ENCODE measurements at places on chromosomes 1 and 21.

GRCh38 chr1:177505905-177506590 lies 335.3 kb downstream of the BRINP2 start:
- no peaks in the 10 kb centered on the region for H3K4me1 ChIP-seq
- H3K27me3 ChIP-seq = no peaks in the 10 kb centered on the region
- no peak overlapping the region for H3K27ac ChIP-seq
- no peaks in the 10 kb centered on the region for H3K36me3 ChIP-seq
- DNase-seq = no peak

- peak within 1 kb of the TSS; percentile 27 for H3K4me3 ChIP-seq
- H3K27me3 ChIP-seq = no peaks in the 10 kb centered on the region
- H3K36me3 ChIP-seq = peaks cover 6% of the 10 kb centered on the region
- peak within 1 kb of the TSS; percentile 24 for H3K27ac ChIP-seq
Measured at GRCh38 chr1:89198491-89199072, at the start of gene GBP4. Gene GBP4 (minus strand): TSS chr1:89198942. CDS start chr1:89198834, 108 bp downstream.

GRCh38 chr1:200671235-200671786 lies 1.6 kb upstream of the DDX59 start:
- H3K36me3 ChIP-seq = no peaks in the 10 kb centered on the region
- H3K4me3 ChIP-seq = no peak overlapping the region
- H3K27me3 ChIP-seq = no peaks in the 10 kb centered on the region
- no peak for DNase-seq
- peaks cover 7% of the 10 kb centered on the region for H3K4me1 ChIP-seq
- no peak overlapping the region for H3K27ac ChIP-seq

DNA sequence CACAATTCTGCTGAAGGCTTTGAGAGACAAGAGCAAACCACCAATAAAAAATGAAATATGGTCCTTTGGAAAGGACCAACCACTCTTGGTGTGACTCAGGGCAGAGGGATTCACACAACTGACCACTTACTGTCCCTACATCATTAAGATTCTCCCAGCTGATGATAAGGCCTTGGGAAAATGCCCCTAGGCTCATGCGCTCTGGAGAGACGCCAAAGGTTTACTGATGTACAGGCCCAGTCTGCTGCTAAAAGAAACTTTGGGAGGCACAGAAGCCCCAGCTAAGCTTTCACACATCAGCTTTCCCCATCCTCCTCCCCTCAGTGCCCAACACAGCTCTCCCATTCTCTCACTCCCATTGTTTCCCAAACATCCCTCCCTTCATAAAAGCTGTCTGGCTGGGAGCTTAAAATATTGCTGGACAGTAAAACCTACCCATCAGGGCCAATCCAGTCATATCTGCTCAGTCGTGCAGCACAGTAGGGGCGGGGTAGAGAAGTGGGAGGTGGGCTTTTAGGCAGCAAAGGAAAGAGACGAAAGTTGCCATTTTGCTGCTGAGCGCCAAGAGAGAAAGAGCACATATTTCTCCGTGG lies at the start of gene GJA8:
Gene GJA8 (plus strand): TSS at position 543 of the 593 bp plus-strand sequence. CDS start 5,161 bp downstream, outside the sequence.
- no peak within 1 kb of the TSS for H3K4me3 ChIP-seq
- H3K27me3 ChIP-seq = no peaks in the 10 kb centered on the region
- H3K4me1 ChIP-seq = peaks cover 2% of the 10 kb centered on the region
- no peak for DNase-seq

GRCh38 chr1:98277118-98277517 lies 356.3 kb upstream of the DPYD start:
- no peaks in the 10 kb centered on the region for H3K36me3 ChIP-seq
- no peaks in the 10 kb centered on the region for H3K27me3 ChIP-seq
- H3K27ac ChIP-seq = no peak overlapping the region
- DNase-seq = no peak

DNA sequence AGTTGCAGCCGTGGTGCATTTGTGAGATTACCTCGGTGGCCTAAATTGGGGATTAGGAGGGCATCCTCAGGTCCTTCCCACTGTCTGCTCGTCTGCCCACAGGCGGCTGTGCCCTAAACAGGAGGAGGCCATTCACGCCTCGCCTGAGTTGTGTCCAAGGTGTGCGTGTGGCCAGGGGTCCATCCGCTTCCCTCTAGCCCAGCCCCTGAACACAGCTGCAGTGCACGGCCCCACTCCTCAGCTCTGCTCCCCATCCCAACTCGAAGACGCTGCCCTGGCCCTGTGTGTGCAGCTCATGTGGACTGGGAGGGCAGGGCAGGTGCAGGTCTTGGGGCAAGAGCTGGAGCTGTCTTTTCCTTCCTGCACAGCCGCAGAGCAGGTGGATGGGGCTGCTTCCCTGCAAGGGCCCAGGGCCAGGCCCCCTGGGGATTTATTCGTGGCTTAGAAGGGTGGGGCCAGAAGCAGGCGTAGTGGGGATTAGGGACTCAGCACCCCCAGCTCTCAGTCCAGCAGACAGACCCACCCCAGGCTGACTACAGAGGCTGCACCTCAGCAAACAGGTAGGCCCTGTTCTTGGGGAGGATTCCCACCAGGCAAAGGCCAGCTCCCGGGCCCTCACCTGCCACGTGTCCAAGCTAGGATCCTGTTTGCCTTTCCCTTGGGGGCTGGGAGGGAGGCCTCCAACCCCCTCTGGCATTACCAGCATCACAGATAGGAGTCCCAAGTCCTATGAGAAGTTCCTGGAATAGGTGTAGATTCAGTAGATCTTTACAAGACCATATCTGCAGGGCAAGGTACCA lies 4.3 kb downstream of the GUK1 start:
- no peak overlapping the region for H3K4me3 ChIP-seq
- no peaks in the 10 kb centered on the region for H3K27me3 ChIP-seq
- peaks cover 46% of the 10 kb centered on the region for H3K4me1 ChIP-seq
- H3K27ac ChIP-seq = peak overlapping the region; percentile 14

- DNase-seq = no peak
- no peak overlapping the region for H3K27ac ChIP-seq
- no peak overlapping the region for H3K4me3 ChIP-seq
- H3K36me3 ChIP-seq = no peaks in the 10 kb centered on the region
Measured at GRCh38 chr1:85660541-85660940, 47.7 kb downstream of the ZNHIT6 start.

DNA sequence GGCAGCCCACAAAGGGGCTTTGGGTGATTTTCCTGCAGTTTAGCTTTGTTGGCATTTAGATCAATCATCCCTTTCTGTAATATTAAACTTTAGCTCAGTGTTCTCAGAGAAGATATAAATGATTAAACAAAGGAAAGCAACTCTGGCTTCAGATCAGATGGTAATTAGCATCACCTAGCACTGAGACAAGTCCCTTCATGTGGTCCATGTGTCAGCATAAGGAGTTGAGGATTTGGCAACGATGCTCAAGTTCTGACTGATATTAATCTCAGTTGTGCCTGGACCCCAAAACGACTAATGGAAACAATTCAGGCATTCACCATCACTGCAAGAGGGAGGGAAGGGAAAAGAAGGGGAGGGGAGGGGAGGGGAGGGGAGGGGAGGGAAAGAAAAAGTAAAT lies 60.4 kb downstream of the SEC16B start:
- no peak for DNase-seq
- H3K27me3 ChIP-seq = no peaks in the 10 kb centered on the region
- H3K4me1 ChIP-seq = no peaks in the 10 kb centered on the region
- H3K4me3 ChIP-seq = no peak overlapping the region

GRCh38 chr1:43621386-43621785 lies 28.6 kb upstream of the KDM4A start:
- no peak for DNase-seq
- no peaks in the 10 kb centered on the region for H3K36me3 ChIP-seq
- H3K27ac ChIP-seq = no peak overlapping the region

GRCh38 chr21:46191686-46192575 lies 7.7 kb upstream of the SPATC1L start:
- H3K36me3 ChIP-seq = peaks cover 78% of the 10 kb centered on the region
- no peak overlapping the region for H3K27ac ChIP-seq
- no peak overlapping the region for H3K4me3 ChIP-seq
- DNase-seq = peak; percentile 10
- H3K4me1 ChIP-seq = no peaks in the 10 kb centered on the region

- H3K27ac ChIP-seq = no peak overlapping the region
- no peak overlapping the region for H3K4me3 ChIP-seq
- no peaks in the 10 kb centered on the region for H3K36me3 ChIP-seq
Measured at GRCh38 chr1:206907304-206907991, 10.2 kb downstream of the IL24 start.

DNA sequence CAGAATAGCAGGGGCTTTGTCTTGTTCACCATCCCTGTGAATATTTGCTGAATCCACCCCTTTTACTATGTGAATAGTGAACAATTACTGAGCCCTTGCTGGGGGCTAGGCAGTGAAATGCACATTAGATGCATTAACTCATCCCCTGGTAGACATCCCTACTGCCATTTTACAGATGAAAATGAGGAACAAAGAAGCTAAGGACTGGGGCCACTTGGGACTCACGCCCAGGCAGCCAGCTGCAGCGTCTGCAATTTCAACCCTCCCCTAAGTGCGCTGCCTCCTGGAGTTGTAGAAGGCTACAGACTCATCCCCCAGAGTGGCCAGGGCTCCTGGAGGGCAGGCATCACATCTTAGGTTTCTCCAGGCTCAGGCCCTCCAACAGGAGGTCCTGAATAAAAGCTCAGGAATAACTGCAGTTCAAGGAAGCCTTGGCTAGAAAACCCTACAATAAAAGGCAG lies 31.6 kb downstream of the CAPZB start:
- peaks cover 100% of the 10 kb centered on the region for H3K4me1 ChIP-seq
- no peaks in the 10 kb centered on the region for H3K36me3 ChIP-seq
- no peak overlapping the region for H3K27ac ChIP-seq
- no peaks in the 10 kb centered on the region for H3K27me3 ChIP-seq
- no peak for DNase-seq
- no peak overlapping the region for H3K4me3 ChIP-seq

DNA sequence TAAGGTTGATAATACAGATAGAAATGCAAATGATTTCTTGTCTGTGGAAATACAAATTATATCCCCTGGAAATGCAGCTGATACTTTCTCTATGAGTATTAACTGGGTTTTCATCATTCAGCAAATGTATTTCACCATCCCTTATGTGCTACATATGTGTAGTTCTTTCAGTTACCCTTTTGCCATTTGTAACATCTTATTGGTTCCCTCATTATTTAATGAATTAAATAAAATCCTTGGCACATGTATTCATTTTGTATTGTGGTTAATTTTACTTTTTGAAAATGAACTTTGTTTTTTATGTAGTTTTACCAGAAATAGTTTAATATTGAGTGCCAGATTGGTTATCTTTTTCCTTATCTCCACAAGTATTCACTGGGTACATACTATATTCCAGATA lies 89.9 kb upstream of the DEPDC1 start:
- H3K4me3 ChIP-seq = no peak overlapping the region
- H3K27me3 ChIP-seq = no peaks in the 10 kb centered on the region
- no peak for DNase-seq
- no peaks in the 10 kb centered on the region for H3K4me1 ChIP-seq

GRCh38 chr1:86913399-86913895 lies 479 bp downstream of the SELENOF start:
- H3K27me3 ChIP-seq = no peaks in the 10 kb centered on the region
- DNase-seq = no peak
- H3K36me3 ChIP-seq = no peaks in the 10 kb centered on the region
- peaks cover 51% of the 10 kb centered on the region for H3K4me1 ChIP-seq

DNA sequence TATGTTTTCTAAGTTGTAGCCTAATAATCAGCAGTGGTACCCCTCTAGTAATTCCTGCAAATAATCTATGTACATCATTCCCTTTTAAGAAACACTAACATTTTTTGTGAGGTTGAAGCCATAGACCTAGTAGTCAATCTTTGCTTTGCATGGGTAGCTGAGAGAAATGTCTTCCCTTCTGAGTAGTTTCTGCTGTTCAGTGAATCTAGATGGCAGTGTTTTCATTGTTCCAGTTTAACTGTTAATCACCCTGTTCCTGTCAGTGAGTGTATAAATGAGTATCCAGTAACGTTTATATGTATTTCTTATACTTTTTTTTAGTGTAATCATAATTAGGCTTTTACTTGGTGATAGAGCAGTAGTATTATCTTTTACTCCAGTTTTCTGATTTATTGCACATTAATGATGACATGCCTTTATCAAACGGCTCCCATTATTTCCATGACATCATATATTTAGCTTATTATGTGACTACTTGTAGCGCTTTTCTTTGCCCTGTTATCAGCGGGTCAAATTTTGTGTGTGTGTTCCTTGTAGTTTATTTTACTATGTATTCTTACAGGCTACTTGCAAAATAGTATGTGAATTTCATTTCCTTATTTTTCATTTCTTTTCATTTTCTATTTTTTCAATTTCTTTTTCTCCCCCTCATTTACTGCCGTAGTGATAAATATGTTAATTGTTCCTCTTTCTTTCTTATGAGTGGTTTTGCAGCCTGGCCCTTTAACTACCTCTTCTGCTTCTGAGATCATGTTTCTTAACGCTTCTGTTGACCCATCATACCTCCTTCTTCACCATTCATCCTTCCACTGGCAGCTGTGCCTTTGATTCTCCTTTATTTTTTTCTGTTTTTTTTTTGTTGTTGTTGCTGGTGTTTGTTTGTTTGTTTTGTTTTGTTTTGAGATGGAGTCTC lies 18.8 kb downstream of the CEP350 start:
- H3K27me3 ChIP-seq = no peaks in the 10 kb centered on the region
- H3K27ac ChIP-seq = no peak overlapping the region
- H3K36me3 ChIP-seq = no peaks in the 10 kb centered on the region
- no peak overlapping the region for H3K4me3 ChIP-seq

All from tibial nerve (tissue), 4 donors.